Astrocyte of the spinal cord (primary cell): ENCODE measurements at places on chromosomes 11 and 22.

DNA sequence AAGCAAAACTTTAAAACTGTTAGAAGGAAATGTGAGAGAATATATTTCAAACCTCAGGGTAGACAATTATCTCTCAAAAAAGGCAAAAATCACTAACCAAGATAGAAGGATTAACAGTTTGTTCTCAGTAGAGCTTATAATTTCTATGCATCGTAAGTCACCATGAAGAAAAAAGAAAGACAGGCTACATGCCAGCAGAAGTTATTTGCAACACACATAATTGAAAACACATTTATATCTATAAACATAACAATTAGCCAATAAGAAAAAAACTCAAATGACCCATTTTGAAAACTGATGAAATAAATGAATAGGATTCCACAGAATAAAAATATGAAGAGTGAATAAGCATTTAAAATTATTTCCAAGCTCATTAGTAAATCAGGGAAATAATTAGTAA, 24.4 kb upstream of the SNX19 start:
- no peak for DNase-seq

- no peak for DNase-seq
These were observed 83.3 kb downstream of the GRIA4 start for GRCh38 chr11:105693075-105693759.

- peak; percentile 84 for DNase-seq
These were observed 33.4 kb downstream of the ARFGAP2 start for GRCh38 chr11:47143322-47143721.

GRCh38 chr22:39268645-39269044, 23.9 kb upstream of the PDGFB start:
- no peak for DNase-seq

- peak; percentile 97 for DNase-seq
These were observed 66.5 kb downstream of the DBX1 start for GRCh38 chr11:20093775-20094174.

- DNase-seq, result no peak
These were observed 13.7 kb upstream of the ZBTB44 start for GRCh38 chr11:130328420-130328819.

GRCh38 chr11:128195756-128196155, 391.6 kb downstream of the ETS1 start:
- DNase-seq, result no peak

DNA sequence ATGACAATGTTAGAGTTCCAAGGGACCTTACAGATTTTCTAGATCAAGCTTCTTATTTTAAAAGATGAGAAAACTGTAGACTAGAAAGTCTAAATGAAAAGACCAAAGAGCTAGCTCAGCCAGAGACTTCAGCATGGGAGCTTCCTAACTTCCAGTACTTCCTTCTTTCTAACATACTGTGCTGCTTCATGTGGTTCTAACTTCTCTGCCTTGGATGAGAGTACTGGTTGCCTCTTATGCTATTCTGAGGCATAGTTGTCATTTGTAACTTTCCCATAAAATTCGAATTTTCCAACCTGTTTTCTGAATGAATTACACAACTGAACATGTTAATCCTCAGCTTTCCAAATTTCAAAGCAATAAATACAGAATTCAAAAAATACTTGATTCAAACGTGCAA, 1.8 kb downstream of the MTMR2 start:
- DNase-seq, result no peak

DNA sequence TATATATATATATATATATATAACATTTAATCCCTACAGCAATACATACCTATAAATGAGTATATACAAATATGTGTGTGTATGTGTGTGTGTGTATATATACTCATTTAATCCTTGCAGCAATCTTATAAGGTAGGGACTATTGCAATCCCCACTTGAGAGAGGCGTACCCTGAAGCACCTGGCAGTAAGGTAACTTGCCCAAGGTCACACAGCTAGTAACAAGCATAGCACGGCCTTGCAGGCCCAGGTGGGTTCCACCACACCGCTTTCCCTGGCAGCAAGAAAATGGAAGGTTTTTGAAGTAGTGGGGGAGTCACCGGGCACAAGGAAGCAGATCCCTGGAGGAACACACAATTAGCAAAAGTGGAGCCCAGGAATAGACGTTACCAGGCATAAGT, 3.3 kb upstream of the ADA2 start:
- no peak for DNase-seq
